Chondrocyte (in vitro differentiated cells): ENCODE measurements at places on chromosomes 3 and 15.

DNA sequence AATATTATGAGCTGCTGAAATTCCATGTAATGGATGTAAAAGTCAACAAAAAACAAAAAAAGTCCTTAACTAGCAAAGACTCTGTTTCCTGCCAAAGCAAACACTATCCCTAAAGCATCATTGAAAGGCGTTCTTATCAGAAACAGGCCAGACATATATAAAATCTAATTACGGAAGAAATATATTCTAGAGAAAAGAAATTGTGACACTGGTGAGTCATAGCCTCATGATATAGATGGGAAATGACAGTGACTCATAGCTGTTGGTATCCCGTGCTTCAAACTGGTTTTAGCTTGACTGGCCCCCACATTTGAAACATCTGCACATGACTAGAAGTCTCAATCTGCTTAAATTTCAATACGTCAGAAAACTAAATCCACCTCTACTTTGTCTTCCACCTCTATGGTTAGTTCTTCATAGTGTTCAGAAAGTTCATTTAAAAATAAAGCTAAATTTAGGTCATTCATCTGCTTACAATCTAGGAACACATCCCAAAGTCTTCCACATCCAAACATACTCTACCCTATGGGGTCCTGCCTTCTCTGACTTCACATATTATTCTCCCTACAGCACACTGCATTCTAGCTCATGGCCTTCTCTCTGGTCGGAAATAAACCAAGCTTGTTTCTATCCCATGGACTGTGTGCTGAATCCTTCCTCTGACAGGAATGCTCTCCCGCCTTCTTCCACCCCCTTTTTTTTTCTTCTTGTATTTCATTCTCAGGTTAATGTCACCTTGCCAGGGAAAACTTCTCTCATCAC is 456.3 kb upstream of the ARRDC4 start:
- peaks cover 28% of the 10 kb centered on the region for H3K4me1 ChIP-seq
- no peak for DNase-seq
- no peak overlapping the region for H3K4me3 ChIP-seq
- H3K27me3 ChIP-seq = no peaks in the 10 kb centered on the region

- H3K27ac ChIP-seq = no peak overlapping the region
- H3K36me3 ChIP-seq = peaks cover 14% of the 10 kb centered on the region
- H3K4me1 ChIP-seq = peaks cover 3% of the 10 kb centered on the region
- no peak overlapping the region for H3K4me3 ChIP-seq
- no peak for DNase-seq
Measured at GRCh38 chr3:136042608-136043221, 77.2 kb downstream of the PPP2R3A start.

GRCh38 chr15:28125673-28126651 is 26.8 kb upstream of the OCA2 start:
- no peak overlapping the region for H3K27ac ChIP-seq
- no peaks in the 10 kb centered on the region for H3K27me3 ChIP-seq
- peaks cover 17% of the 10 kb centered on the region for H3K36me3 ChIP-seq

- H3K27ac ChIP-seq = no peak overlapping the region
- H3K27me3 ChIP-seq = no peaks in the 10 kb centered on the region
- DNase-seq = no peak
- H3K4me3 ChIP-seq = no peak overlapping the region
- peaks cover 5% of the 10 kb centered on the region for H3K36me3 ChIP-seq
Measured at GRCh38 chr3:107745354-107745753, 222.6 kb downstream of the BBX start.

DNA sequence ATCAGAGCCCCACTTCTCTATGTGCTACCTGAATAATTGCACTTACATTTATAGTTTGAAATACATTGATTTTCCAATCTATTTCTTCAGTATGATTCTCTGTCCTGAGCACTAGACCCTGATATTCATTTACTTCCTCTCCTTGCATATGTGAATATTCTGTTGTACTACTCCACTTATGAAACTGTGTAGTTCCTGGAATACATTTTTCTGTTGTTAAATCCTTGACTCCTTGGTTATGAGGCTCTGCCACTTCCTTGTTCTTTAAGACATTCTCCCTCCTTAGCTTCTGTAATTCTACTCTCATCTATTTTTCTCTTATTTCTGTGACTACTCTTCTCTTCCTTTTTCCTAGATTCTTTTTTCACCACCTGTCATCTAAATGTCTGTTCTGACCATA is 12.9 kb upstream of the MGA start:
- H3K27ac ChIP-seq = no peak overlapping the region
- H3K4me1 ChIP-seq = no peaks in the 10 kb centered on the region
- H3K4me3 ChIP-seq = no peak overlapping the region
- no peak for DNase-seq

DNA sequence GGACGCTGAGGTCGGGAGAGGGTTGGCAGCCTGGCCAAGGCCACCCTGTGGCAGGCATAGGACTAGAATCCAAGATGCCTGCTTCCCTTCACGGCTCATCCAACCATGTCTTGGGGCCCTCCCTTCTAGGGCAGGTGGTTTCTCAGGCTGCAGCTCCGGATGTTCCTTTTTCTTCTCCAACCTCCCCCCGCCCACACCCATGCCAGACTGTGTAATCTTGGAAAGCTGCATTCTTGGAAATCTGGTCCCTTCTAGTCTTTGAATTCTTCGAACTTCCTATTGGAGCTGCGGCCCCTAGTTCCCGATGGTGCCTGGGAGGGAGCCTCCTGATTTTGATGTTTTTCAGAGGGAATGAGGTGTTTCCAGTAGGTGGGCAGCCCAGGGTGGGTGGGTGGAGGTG is 109.8 kb downstream of the FBLN2 start:
- peaks cover 5% of the 10 kb centered on the region for H3K4me1 ChIP-seq
- peaks cover 21% of the 10 kb centered on the region for H3K27me3 ChIP-seq
- no peak for DNase-seq
- no peaks in the 10 kb centered on the region for H3K36me3 ChIP-seq

GRCh38 chr3:61682671-61683548 is 121.5 kb downstream of the PTPRG start:
- H3K27ac ChIP-seq = no peak overlapping the region
- no peak for DNase-seq
- H3K27me3 ChIP-seq = no peaks in the 10 kb centered on the region
- H3K4me3 ChIP-seq = no peak overlapping the region
- peaks cover 2% of the 10 kb centered on the region for H3K36me3 ChIP-seq

GRCh38 chr3:179460260-179460659 is 9.0 kb upstream of the GNB4 start:
- H3K27me3 ChIP-seq = no peaks in the 10 kb centered on the region
- peaks cover 14% of the 10 kb centered on the region for H3K4me1 ChIP-seq
- no peak overlapping the region for H3K27ac ChIP-seq
- H3K4me3 ChIP-seq = no peak overlapping the region
- DNase-seq = no peak

DNA sequence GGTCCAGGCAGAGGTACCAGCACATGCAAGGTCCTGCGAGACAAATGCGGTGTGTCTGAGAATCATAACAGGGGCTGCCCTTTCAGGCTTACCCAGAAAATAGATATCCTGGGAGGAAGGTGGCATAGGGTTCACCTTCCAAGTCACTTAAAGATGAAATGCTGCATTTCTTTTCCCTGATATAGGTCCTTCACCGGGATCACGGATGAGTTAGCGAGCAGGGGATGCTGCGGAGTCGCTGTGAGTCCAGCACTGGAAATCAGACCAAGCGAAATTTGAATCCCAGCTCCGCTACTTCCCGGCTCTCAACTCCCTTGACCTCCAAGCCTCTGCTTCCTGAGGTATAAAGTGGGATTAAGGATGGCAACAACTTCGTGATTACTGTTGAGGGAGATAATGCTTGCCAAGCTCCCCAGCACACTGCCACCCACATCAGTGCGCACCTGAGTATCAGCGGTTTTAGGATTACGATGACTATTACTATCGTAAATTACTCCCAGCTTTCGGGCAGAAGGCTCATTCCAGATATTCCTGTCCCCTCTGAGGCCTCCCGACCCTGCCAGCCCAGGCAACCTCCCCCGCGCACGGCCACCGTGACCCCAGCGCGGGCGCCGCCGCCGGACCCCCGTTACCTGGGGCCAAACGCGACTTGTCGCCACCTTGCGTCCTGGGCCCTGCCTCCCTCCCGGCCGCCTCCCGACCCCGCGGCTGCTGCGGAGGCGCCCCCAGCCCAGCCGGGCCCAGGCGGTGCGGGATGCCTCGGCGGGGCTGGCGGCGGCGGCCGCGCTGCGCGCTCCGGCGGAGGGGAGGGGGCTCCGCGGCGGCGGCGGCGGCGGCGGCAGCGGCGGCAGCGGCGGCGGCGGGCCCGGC is 589 bp upstream of the GPR27 start:
- DNase-seq = no peak
- H3K27me3 ChIP-seq = peaks cover 46% of the 10 kb centered on the region
- peaks cover 1% of the 10 kb centered on the region for H3K36me3 ChIP-seq
- H3K4me1 ChIP-seq = peaks cover 14% of the 10 kb centered on the region
- H3K27ac ChIP-seq = no peak overlapping the region

GRCh38 chr3:70612920-70613319 is 300.5 kb upstream of the MDFIC2 start:
- no peaks in the 10 kb centered on the region for H3K27me3 ChIP-seq
- no peak for DNase-seq
- H3K27ac ChIP-seq = no peak overlapping the region
- peaks cover 18% of the 10 kb centered on the region for H3K4me1 ChIP-seq

DNA sequence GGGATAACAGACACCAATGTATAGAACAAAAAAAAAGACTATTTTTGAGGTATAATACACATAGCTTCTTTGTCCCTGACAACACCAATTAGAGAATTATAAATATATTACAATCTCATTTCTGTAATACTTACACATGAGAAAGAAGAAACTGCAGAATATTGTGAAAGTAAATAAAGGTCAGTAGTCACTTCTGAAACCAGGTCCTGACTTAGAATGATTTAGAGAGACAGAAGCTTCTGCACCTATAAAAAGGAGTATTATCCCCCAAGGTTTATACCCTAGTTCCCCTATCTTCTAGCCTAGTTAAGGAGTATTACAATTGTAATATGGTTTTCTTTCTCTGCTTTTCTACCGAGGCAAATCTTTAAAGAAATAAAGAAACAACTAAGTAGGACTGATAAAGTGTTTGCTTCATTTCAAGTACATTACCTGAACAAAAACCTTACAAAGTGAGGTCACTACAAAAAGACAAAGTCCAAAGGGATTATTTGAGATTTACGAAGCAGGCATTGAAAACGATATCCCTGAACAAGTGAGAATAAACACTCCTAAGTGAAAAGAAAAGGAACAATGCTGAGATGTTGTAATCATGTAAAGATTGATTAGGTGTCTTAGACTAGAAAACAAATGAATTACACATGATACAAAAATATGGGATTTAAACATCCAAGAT is 103.0 kb downstream of the GBE1 start:
- H3K36me3 ChIP-seq = no peaks in the 10 kb centered on the region

DNA sequence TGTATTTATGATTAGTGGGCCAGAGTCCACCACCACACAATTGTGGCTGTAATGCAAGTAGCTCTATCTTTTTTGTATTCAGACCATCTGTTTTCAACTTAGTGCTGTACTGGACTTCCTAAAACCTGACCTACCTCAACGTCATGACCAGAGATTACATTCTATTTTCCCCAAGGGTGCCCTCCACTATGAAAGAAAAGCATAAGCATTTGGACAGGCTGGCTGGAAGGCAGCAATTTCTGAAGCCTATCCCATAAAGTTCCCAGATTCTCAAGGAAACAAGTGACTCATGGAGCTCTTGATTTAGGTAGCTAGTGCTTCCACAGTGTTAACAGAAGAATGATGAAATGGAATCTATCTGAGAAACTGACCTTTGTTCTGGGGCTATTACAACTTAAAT is 75.8 kb downstream of the COL8A1 start:
- peaks cover 35% of the 10 kb centered on the region for H3K36me3 ChIP-seq
- H3K4me3 ChIP-seq = no peak overlapping the region
- peaks cover 83% of the 10 kb centered on the region for H3K4me1 ChIP-seq
- no peaks in the 10 kb centered on the region for H3K27me3 ChIP-seq
- no peak for DNase-seq
- peak overlapping the region; percentile 89 for H3K27ac ChIP-seq

DNA sequence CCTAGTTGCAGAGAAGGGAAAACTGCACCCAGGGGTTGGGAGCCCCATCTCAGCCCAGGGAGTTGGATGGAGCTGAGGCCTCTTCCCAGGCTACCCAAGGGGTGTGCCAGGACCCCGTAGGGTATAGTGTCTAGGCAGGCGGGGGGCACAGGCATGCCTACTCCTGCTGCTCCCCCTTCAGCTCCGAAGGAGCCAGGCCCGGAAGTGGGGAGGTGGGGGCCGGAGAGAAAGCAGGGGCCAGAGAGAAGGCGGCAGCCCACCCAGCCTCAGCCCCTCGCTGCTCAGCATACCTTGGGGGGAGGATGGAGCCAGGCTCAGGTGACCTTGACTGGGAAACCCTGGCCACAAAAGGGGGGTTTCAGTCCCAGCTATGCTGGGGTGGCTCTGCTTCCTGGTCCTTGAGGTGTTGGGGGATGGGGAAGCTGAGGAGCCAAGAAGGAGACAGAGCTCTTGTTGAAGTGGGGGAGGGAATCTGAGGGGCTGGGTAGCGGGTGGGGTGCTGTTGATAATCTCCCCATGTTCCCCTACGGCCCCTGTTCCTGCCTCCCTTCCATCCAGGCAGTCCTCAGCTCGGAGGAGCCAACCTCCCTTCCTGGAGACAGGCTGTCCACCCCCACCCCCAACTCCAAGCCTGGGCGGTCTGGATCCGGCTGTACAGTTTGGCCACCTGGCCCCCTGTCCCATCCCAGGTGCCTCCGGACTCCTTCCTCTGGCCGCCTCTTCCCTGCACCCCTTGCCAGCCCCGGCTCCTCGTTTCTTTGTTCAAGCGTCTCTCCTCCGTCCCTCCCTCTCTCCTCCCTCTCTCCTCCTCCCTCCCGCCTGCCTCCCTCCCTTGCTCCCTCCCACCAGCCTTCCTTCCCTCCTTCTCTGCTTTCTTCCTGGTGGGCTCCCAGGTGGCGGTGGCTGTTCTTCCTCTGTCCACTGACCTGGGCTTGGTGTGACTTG is 1.7 kb downstream of the SEMA3F start:
- no peaks in the 10 kb centered on the region for H3K27me3 ChIP-seq
- H3K27ac ChIP-seq = peak overlapping the region; percentile 74
- no peaks in the 10 kb centered on the region for H3K36me3 ChIP-seq

- H3K4me3 ChIP-seq = no peak overlapping the region
- peaks cover 41% of the 10 kb centered on the region for H3K4me1 ChIP-seq
- no peak for DNase-seq
- peaks cover 39% of the 10 kb centered on the region for H3K36me3 ChIP-seq
Measured at GRCh38 chr3:37323494-37323893, 149.1 kb upstream of the LRRFIP2 start.

DNA sequence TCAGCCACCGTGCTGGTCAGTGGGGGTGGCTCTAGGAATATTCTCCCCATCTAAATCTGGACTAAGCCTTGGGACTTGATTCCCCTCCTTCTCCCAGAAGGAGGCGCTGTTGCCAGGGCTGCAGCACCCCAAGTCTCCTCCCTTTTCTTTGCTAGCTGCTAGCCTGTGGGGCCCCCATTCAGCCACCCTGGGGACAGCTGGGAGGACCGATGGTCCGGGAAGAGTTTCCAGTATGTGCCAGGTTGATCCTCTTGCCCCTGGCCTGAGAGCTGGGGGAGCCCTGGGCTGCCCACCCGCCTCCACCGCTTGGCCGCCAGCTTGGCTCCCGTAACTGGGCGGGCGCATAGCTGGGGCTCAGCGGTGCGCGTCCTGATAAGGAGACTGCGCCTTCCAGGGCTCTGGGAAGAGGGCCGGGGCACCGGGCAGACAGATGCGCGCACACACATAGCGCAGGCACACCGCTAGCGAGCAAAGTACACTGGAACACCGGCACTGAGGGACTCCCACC is 4.2 kb downstream of the SMAD6 start:
- no peak overlapping the region for H3K27ac ChIP-seq
- peaks cover 34% of the 10 kb centered on the region for H3K4me1 ChIP-seq
- H3K36me3 ChIP-seq = peaks cover 4% of the 10 kb centered on the region
- no peaks in the 10 kb centered on the region for H3K27me3 ChIP-seq
- H3K4me3 ChIP-seq = no peak overlapping the region

GRCh38 chr3:34683851-34684250 is 885.4 kb downstream of the PDCD6IP start:
- H3K36me3 ChIP-seq = peaks cover 4% of the 10 kb centered on the region
- no peak for DNase-seq
- H3K4me1 ChIP-seq = peaks cover 2% of the 10 kb centered on the region
- H3K4me3 ChIP-seq = no peak overlapping the region
